Testis (tissue), 5 donors: ENCODE measurements at places on chromosomes 7 and 10. TPM values are rescaled to one million over a fixed set of nuclear protein-coding genes. Genes with fewer than 3 reads are reported as not detected.

- no peak for DNase-seq
These were observed 41.9 kb downstream of the TAS2R41 start for GRCh38 chr7:143519411-143520131.

GRCh38 chr10:12540341-12540781 is 191.0 kb downstream of the CAMK1D start:
- DNase-seq = no peak

DNA sequence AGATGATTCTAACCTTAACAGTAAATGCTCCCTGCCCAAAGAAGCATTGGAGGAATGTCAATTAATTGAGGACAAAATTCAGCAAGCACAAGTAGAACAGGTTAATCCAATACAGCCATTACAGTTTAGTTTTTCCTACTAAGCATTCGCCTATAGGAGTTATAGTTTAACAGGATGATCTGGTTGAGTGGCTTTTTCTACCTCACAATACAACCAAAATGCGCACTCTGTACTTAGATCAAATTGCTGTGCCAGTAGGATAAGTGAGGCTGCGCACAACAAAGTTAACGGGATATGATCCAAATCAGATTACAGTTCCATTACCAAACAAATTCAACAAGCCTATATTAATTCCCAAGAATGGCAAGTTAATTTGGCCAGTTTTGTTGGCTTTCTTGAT is 117.1 kb upstream of the TRIM24 start:
- DNase-seq = no peak

DNA sequence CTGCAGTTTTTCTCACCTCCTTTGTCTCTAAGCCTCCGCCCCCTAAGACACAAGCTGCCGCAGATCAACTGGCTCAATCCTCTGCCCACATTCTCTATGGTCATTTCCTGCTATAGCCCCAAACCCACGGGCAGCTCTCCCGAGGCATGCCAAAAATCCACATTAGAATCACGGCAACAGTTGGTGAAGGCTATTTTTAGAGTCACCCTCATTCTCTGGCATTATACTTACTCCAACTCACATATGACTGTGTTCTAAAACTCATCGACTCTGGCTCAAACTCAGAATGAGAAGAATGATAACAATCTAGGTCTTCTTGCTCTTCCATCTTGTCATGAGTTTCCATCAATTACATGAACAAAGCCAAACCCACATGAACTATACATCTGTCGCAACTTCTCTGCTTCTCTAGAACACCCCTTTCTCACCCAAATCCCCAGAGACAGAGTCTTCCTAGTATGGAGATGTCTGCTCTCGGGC is 10.9 kb upstream of the KIAA1549 start:
- no peak for DNase-seq

DNA sequence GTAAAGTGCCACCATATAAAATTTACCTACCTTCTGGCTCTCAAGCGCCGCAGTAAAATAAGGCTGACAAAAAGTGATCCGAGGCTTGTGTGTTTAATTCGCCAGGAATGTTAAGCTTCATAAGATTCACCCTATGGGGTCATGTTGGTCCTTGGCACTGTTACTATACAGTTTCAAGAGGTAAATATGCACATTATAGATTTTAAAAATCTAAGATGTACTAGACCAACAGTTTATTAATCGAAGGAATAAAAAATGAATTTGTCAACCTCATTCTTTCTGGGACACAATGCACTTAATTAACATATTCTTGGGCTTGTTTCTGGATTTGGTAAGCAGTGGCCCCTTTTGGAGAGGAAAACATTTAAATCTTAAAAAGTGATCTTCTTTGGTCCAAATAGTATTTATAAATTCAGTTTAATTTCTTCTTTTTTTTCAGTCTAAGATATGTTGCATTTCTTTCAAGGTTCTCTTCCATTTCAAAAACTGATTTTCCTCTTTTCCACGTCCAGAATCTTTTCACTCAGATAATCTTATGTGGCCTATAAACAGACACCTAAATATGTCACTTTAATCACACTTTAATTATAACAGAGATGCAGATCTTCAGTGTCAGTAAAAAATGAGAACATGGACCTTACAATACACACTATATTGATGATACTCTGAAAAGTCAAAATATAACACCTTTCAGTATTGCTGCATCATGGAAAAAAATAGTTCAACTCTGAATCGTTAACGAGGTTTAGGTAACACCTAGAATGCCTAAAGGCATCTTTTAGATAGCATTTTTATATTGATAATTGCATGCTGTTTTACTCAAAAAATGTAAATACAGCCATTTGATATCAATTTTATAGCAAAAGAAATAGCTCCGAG is 3.8 kb upstream of the SKIDA1 start:
- DNase-seq = no peak

- peak; percentile 32 for DNase-seq
These were observed 225.7 kb upstream of the AOAH start for GRCh38 chr7:36949711-36950600.

Gene ADD3
- total RNA-seq = 394 TPM

Gene SEMA3E
- 0.47 TPM for total RNA-seq
